ENCODE measurements at places on chromosomes 11 and 22.

DNA sequence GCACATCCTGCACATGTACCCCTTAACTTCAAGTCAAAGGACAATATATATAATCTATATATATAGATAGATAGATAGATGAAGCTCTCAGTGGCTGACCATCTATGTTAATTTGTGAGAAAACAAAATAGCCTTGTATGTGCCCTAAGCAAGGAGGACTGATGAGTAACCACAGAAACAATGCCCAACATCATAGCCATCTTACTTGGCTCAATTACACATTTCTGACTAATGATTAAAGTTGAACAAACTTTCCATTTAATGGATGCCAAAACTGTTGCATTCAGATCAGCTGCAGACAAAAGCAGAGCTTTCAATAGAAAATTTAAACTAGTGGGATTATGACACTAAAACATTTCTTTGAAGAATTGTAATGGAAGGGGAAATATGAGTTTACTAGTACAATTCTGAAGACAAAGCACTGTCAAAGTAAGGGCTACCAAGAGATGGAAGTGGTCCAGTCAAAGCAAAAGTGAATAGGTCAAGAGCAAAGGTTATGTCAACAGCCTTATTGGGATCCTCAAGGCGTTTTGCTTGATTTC is 1188.2 kb upstream of the RAG2 start:
- no peak for DNase-seq

- DNase-seq = no peak
These were observed 3.0 kb downstream of the RASL10A start for GRCh38 chr22:29312218-29313125.

GRCh38 chr11:20259506-20259905 is 99.2 kb upstream of the DBX1 start:
- DNase-seq = no peak

DNA sequence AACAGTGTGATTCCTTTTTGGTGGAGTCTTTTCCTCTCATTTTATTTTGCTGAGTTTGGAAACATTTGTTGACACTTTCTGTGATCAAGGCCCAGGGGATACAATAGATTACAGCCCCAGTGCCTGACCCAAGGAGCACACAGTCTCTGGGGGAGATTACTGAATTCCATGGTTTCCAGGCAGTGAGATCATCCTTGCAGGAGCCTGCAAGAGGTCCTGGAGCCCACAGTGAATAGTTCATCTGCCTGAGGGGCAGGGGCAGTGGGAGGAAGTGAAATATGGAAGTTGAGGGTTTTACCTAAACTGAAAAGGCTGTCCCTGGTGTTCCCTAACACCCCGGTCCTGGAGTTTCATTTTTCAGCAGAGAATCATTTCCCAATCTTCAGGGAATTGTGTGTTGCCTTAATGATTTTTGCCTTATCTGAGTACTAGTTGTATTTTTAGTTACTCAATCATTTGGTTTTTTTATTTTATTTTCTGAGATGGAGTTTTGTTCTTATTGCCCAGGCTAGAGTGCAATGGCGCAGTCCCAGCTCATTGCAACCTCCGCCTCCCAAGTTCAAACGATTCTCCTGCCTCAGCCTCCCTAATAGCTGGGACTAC is 7.7 kb downstream of the CCS start:
- no peak for DNase-seq

GRCh38 chr22:39439170-39439569 is 17.6 kb upstream of the MGAT3 start:
- no peak for DNase-seq
